Type B pancreatic cell (in vitro differentiated cells): ENCODE measurements at places on chromosomes 2 and 18. TPM values are rescaled to one million over a fixed set of nuclear protein-coding genes. Genes with fewer than 3 reads are reported as not detected.

PLCL1 gene
- total RNA-seq: 2.0 and 4.4 TPM in 2 replicates

DNA sequence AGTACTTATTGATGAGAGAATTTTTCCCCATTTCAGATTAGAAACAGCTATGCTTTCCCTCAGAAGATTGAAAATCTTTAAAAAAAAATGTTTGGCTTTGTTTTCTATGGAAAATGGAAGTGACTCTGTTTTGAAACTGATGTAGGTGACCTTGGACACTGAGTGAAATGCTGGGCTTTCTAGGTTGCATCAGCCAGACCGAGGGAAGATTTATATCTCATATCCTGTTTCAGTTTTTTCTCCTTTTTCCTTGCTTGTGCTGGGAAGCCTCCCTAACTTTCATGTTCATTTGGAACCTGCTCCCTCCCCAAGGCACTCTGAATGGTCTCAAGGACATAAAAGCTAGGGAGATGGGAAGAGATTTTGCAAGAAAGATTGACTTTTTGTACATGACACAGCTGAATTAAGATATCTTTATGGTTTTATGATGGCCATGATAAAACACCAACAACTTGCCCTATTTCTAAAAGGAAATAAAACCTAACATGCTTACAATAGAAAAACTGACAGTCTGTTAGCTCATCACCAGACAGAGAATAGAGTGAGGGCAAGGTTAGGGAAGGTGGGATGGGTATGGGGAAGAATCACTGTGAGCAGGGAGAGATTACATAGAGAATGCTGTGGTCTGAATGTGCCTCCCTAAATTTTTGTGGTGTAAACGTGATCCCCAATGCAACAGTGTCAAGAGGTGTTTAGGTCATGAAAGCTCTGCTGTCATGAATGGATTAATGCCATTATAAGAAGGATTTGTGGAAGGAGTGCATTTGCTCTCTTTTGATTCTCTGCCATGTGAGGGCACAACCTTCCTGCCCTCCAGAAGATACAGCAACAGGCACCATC lies 249.7 kb downstream of the TPGS2 start:
- no peak for DNase-seq

GRCh38 chr2:75199428-75200011 lies at the start of gene TACR1:
TACR1 (minus strand) TSS chr2:75199520; CDS start chr2:75198934, 586 bp downstream.
- peak; percentile 81 for DNase-seq

- no peak for DNase-seq
Measured at GRCh38 chr18:55906536-55906935, 318.5 kb upstream of the TCF4 start.

GRCh38 chr2:113217455-113218282 lies 43.9 kb downstream of the PSD4 start:
- no peak for DNase-seq

PCARE gene
- total RNA-seq: not detected in 2 replicates

GRCh38 chr2:85277416-85278158 lies 50.2 kb downstream of the TGOLN2 start:
- DNase-seq: no peak
